ENCODE measurements at places on chromosomes 1 and 21. TPM values are rescaled to one million over a fixed set of nuclear protein-coding genes. Genes with fewer than 3 reads are reported as not detected.
A peak's percentile ranks its signal among the peaks of the same experiment; 100 is the strongest.

DNA sequence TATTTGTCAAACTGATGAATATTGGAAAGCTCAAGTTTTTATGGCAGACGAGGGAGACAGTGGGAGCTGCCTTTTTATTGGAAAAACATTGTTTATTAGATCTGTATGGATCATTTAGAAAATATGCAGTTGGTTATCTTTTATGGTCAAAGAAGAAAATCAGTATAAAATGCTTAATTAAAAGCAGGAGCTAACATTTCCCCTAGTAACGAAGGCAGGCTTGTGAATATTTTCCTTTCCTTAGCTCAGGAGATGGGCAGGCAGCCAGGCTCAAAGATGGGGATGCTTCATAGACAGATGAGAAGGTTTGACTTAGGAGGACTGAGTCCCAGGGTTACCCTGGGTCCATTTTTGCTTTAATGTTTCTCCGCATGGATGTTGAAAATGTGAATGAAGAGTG is 26.0 kb downstream of the ROR1 start:
- H3K27ac ChIP-seq: no peak overlapping the region
- no peak overlapping the region for H3K4me3 ChIP-seq
- no peaks in the 10 kb centered on the region for H3K36me3 ChIP-seq

- no peak overlapping the region for H3K27ac ChIP-seq
- H3K27me3 ChIP-seq: peaks cover 15% of the 10 kb centered on the region
- no peak for DNase-seq
- no peaks in the 10 kb centered on the region for H3K36me3 ChIP-seq
- H3K4me1 ChIP-seq: no peaks in the 10 kb centered on the region
Observed at GRCh38 chr1:208254862-208255261, 10.7 kb upstream of the PLXNA2 start.

DNA sequence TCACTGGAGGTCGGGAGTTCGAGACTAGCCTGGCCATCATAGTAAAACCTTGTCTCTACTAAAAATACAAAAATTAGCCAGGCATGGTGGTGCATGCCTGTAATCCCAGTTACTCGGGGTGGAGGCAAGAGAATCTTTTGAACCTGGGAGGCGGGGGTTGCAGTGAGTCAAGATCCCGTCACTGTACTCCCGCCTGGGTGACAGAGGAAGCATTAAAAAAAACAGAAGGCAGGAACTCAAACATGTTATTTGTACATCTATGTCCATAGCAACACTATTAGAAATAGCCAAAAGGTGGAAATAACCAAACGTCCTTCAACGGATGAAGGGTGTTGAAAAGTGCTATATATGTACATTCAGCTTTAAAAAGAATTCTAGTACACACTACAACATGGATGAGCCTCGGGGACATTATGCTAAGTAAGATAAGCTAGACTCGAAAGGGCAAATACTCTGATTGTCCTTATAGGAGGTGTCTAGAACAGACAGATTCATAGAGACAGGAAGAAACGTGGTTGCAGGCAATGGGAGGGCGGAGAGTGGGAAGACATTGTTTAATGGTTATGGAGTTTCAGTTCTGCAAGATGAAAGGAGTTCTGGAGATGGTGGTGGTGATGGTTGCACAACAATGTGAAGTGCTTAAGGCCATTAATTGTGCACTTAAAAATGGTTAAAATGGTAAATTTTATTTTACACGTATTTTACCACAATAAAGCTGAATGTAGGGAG is 19.2 kb downstream of the NLRP3 start:
- no peak for DNase-seq
- no peak overlapping the region for H3K27ac ChIP-seq
- H3K4me3 ChIP-seq: no peak overlapping the region
- peaks cover 20% of the 10 kb centered on the region for H3K36me3 ChIP-seq

SYCP1 gene
- total RNA-seq: not detected

- H3K4me1 ChIP-seq: peaks cover 66% of the 10 kb centered on the region
- peak overlapping the region; percentile 11 for H3K4me3 ChIP-seq
- no peaks in the 10 kb centered on the region for H3K27me3 ChIP-seq
- peak overlapping the region; percentile 90 for H3K27ac ChIP-seq
Observed at GRCh38 chr1:76269155-76269554, 194.6 kb downstream of the ST6GALNAC3 start.

DNA sequence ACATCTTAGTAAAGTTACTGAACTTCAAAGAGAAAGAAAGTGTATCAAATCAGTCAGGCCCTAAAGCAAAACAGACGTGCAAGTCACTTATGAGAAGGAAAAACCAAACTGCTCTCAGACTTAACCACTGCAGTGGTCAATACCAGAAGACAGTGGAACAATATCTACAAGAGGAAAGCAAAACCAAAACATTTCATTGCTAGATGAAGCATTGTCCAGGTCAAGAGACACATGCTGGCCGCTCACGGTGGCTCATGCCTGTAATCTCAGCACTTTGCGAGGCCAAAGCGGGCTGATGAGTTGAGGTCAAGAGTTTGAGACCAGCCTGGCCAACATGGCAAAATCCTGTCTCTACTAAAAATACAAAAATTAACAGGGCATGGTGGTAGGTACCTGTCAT is 82.0 kb upstream of the MROH9 start:
- no peaks in the 10 kb centered on the region for H3K36me3 ChIP-seq
- H3K27ac ChIP-seq: no peak overlapping the region
- no peak overlapping the region for H3K4me3 ChIP-seq
- no peak for DNase-seq
- H3K4me1 ChIP-seq: no peaks in the 10 kb centered on the region
- H3K27me3 ChIP-seq: no peaks in the 10 kb centered on the region

- H3K27ac ChIP-seq: no peak overlapping the region
- peak; percentile 32 for DNase-seq
- H3K4me3 ChIP-seq: peak overlapping the region; percentile 71
- peaks cover 24% of the 10 kb centered on the region for H3K4me1 ChIP-seq
- H3K36me3 ChIP-seq: no peaks in the 10 kb centered on the region
Observed at GRCh38 chr1:156706657-156707416, 1.5 kb upstream of the CRABP2 start.

TLCD4 gene
- not detected for total RNA-seq

DNA sequence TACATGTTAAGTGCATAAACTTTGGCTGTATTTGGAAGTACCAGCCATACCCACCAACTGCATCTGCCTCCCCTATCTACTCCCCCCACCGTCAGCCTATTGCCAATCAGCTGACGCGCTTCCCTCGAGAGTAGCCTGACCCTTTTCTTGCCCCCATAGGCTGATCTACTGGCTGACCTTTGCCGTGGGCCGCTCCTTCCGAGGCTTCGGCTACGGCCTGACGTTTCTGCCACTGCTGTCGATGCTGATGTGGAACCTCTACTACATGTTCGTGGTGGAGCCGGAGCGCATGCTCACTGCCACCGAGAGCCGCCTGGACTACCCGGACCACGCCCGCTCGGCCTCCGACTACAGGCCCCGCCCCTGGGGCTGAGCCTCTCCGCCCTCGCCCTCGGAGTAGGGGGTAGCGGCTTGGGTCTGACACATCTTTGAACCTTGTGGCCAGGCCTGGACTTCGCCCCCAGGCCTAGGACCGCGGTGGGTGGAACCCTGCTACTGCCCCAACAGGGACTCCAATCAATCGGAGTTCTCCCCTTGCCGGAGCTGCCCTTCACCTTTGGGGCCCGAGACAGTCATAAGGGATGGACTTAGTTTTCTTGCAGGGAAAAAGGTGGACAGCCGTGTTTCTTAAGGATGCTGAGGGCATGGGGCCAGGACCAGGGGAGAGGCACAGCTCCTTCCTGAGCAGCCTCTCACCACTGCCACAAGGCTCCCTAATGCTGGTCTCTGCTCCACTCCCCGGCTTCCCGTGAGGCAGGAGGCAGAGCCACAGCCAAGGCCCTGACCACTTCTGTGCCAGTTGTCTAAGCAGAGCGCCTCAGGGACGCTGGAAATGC is 4.0 kb downstream of the GLMP start:
- no peak for DNase-seq
- no peaks in the 10 kb centered on the region for H3K27me3 ChIP-seq
- peaks cover 13% of the 10 kb centered on the region for H3K36me3 ChIP-seq
- H3K4me1 ChIP-seq: peaks cover 19% of the 10 kb centered on the region
- H3K27ac ChIP-seq: peak overlapping the region; percentile 19

DNA sequence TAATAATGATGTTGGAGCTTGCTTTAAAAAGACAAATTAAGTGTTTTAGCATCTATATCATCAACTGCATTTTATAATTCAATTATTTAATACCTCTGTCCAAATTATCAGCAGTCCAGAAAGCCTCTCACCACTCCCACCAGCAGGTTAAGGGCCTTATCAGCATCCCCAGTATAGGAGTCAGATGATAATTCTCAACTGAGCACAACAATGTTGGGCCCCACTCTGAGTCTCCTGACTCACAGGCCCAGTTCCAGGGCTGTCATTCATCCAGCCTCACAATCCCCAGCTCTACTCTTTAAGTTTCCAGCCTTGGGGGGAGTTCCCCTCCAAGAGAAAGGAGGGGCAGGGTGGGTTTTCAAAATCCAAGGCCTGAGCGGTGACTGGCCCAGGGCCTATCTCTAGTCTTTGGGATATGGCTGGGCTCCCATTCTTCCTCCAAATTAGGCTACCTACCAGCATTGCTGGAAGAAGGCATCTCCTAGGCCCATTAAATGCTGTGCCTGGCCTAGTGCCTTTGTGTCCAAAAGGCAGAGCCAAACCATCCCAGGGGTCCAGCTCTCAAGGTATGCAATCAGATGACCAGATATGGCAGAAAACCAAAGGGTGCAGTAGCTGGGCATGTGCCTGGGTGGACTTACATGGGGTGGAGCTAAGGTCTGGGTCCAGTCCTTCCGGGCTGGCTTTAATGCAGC is 134.1 kb downstream of the GLUL start:
- peaks cover 27% of the 10 kb centered on the region for H3K4me1 ChIP-seq
- H3K4me3 ChIP-seq: no peak overlapping the region
- no peaks in the 10 kb centered on the region for H3K27me3 ChIP-seq
- DNase-seq: no peak

CHI3L2 gene
- 23.8 TPM for total RNA-seq

MYBPH gene
- not detected for total RNA-seq

- peak overlapping the region; percentile 96 for H3K4me3 ChIP-seq
- peak overlapping the region; percentile 43 for H3K27ac ChIP-seq
- no peaks in the 10 kb centered on the region for H3K27me3 ChIP-seq
Observed at GRCh38 chr1:155175927-155176371, 2.3 kb downstream of the TRIM46 start.

- no peak overlapping the region for H3K27ac ChIP-seq
- DNase-seq: no peak
- H3K4me3 ChIP-seq: no peak overlapping the region
Observed at GRCh38 chr1:10973552-10973951, 38.9 kb upstream of the TARDBP start.

CHIA gene
- total RNA-seq: not detected

PEX10 gene
- 12.3 TPM for total RNA-seq

- peaks cover 51% of the 10 kb centered on the region for H3K4me1 ChIP-seq
- no peak for DNase-seq
- peak overlapping the region; percentile 85 for H3K4me3 ChIP-seq
- peaks cover 49% of the 10 kb centered on the region for H3K36me3 ChIP-seq
Observed at GRCh38 chr1:93177991-93178390, 2.2 kb downstream of the TMED5 start.

GRCh38 chr1:21620011-21620410 is 49.1 kb downstream of the RAP1GAP start:
- H3K27ac ChIP-seq: no peak overlapping the region
- H3K4me3 ChIP-seq: no peak overlapping the region
- peaks cover 20% of the 10 kb centered on the region for H3K27me3 ChIP-seq
- H3K36me3 ChIP-seq: no peaks in the 10 kb centered on the region

DNA sequence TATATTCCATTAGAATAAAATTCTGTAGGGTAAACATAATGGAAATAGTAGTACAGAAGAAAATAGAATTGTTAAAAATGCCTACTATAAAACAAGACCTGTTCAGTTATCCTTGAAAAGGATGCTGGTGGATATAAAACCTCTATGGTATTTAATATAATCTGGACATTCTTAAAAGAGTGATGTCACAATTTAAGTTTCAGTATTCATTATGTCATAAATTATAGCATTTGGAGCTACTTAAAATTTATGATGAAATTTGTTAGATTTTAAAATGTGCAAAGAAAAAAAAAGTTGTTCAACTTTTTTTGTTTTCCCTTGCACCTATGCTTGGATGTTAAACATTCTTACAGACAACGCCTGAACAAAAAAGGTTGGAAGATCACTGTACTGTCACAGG is 50.3 kb downstream of the USP48 start:
- H3K27ac ChIP-seq: no peak overlapping the region
- H3K36me3 ChIP-seq: peaks cover 39% of the 10 kb centered on the region
- H3K4me3 ChIP-seq: no peak overlapping the region
- H3K4me1 ChIP-seq: no peaks in the 10 kb centered on the region
- H3K27me3 ChIP-seq: no peaks in the 10 kb centered on the region

NHLH1 gene
- 0.24 TPM for total RNA-seq

PGBD5 gene
- total RNA-seq: not detected

DNA sequence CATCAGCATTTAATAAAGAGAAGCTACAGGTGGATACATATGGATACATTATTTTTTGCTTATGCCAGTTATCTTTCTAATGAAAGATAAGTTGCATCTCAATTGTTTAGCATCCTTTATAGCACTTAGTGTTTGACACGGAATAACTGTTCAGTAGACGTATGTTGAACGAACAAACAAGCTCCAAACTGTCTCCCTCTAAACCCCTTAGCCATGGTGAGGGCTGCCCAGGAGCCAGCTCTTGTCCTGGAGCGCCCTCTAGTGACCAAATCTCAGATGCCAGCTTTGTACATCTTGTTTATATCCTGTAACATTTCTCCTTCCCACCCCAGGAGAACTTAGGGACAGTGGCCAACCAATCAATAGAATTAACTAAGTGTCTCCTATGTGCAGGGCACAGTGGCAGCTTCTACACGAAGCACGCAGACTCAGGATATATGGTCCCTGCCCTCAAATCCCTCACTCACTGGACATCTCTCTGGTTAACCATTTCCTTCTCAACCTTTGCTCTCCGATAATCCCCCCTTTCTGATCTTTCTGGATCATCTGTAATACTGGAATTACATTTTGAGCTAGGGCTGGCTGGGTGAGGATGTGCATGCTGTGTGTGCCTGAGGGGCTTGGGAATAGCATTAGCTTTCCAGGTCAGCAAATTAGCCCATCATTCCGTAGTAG is 22.9 kb downstream of the KCNA10 start:
- H3K36me3 ChIP-seq: no peaks in the 10 kb centered on the region
- no peak overlapping the region for H3K27ac ChIP-seq
- H3K27me3 ChIP-seq: no peaks in the 10 kb centered on the region
- H3K4me1 ChIP-seq: peaks cover 14% of the 10 kb centered on the region
- no peak overlapping the region for H3K4me3 ChIP-seq

DNA sequence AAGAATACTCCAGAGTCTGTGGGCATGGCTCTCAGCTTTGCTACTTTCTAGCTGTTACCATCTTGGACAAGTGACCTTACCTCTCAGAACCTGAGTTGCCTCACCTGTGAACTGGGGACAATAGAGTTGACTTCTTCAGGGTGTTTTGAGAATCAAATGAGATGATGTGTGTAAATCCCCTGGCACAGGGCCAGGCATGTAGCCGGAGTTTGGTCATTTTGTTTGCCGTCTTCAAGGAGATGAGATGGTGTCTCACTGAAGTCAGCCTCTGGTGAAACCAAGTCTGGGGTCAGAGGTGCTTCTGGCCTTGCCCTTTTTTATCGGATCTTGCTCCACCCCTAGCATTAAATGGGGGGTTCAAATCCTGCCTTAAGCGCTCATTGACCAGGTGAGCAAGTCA is 149.2 kb upstream of the TMEM51 start:
- no peak overlapping the region for H3K27ac ChIP-seq
- H3K36me3 ChIP-seq: no peaks in the 10 kb centered on the region
- no peak overlapping the region for H3K4me3 ChIP-seq
- DNase-seq: no peak

GRCh38 chr1:244391761-244392160 is 59.9 kb downstream of the ADSS2 start:
- H3K4me3 ChIP-seq: no peak overlapping the region
- peaks cover 8% of the 10 kb centered on the region for H3K4me1 ChIP-seq
- H3K27me3 ChIP-seq: no peaks in the 10 kb centered on the region
- H3K36me3 ChIP-seq: peaks cover 8% of the 10 kb centered on the region

Data from activated CD8-positive, alpha-beta T cell treated with anti-CD3 and anti-CD28 coated beads, Interleukin-2, amount 10 ng/mL, durations not matched to agents 7 days and 5 days (primary cell).